Mucosa of gallbladder (tissue), 1 donor: ENCODE measurements at places on chromosomes 5 and 9. TPM values are rescaled to one million over a fixed set of nuclear protein-coding genes. Genes with fewer than 3 reads are reported as not detected.

DNA sequence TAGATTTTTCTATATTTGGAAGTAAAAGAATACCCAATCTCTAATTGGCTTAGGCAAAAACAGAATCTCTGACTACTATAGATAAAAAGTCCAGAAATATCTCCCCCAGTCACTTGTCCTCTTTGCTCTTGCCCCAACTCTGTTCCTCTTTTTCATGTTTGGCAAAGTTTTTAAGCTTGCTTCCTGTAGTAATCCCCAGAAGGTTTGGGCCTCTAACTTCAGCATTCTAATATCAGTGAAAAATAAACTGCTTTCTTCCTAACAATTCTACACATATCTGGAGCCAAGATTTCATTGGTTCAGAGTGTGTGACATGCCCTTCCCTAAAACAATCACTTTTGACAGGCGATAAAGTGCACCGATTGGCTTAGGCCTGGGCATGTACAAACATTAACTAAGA is 1680.3 kb downstream of the MAT2B start:
- DNase-seq: no peak

GRCh38 chr5:129696636-129697035 is 51.3 kb upstream of the MINAR2 start:
- DNase-seq: no peak

DNA sequence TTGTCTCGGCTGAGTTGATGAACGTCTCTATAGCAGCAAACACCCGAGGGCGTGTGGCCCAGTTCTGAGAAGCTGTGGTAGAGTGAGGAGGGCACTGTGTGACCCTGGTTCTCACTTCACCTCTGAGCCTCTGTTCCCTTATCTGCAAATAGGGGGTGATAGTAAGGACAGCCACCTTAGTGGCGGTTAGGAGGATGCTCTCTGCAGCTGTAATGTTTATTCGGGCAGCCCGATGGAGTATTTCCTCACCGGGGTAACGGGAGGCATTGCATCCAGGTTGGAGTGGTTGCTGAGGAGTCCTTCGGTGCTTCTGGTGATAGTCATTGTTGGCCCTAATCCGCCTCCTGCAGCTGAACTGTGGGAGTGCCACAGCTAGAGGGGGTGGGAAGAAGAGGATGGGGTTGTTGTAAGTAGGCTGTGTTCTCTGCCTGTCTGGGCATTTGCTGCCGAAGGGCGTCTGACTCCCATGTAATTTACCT is 13.9 kb downstream of the PRRC2B start:
- no peak for DNase-seq

DNA sequence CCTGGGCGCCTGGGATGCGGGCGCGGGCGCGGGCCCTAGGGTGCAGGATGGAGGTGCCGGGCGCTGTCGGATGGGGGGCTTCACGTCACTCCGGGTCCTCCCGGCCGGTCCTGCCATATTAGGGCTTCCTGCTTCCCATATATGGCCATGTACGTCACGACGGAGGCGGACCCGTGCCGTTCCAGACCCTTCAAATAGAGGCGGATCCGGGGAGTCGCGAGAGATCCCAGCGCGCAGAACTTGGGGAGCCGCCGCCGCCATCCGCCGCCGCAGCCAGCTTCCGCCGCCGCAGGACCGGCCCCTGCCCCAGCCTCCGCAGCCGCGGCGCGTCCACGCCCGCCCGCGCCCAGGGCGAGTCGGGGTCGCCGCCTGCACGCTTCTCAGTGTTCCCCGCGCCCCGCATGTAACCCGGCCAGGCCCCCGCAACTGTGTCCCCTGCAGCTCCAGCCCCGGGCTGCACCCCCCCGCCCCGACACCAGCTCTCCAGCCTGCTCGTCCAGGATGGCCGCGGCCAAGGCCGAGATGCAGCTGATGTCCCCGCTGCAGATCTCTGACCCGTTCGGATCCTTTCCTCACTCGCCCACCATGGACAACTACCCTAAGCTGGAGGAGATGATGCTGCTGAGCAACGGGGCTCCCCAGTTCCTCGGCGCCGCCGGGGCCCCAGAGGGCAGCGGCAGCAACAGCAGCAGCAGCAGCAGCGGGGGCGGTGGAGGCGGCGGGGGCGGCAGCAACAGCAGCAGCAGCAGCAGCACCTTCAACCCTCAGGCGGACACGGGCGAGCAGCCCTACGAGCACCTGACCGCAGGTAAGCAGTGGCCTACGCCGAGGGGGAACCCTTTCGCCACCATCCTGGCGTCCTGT is at the start of gene EGR1:
Gene EGR1, plus strand, starts transcription at position 219 of the 864 bp plus-strand sequence. Its CDS starts 283 bp downstream, at position 502.
- DNase-seq: peak; percentile 97

DNA sequence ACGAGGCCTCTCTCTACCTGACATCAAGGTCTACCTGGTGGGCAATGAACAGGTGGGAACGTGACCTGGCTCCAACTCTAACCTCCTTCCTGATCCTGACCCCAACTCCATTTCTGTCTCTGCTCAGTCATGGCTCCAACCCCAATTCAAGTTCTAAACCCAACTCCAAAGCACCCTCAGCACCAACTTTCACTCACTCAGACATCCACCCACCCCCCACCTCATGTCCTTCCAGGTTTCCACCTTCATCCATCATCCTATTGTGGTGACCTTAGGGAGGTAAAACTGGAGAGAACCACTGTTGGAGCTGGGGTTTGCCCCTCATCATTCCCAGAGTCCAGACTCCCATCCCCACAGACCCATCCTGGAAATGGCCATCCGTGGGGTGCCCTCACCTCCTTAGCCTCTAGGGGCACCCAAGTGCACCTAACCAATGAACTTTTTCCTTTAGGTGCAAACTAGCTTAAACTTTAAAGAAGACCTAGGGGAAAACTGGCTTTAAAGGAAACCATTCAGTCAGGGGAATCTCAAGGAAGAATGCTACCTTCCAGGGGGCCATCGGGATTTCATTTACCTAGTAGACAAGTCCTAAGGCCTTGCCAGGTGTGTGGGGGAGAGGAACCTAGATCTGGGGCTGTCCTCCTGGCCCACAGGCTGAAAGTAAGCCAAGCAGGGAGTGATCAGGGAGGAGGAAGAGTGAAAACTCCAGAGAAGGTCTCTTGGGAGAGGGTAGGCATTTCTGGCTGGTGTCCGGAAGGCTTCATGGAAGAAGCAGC is 11.3 kb downstream of the RGS14 start:
- DNase-seq: no peak

DNA sequence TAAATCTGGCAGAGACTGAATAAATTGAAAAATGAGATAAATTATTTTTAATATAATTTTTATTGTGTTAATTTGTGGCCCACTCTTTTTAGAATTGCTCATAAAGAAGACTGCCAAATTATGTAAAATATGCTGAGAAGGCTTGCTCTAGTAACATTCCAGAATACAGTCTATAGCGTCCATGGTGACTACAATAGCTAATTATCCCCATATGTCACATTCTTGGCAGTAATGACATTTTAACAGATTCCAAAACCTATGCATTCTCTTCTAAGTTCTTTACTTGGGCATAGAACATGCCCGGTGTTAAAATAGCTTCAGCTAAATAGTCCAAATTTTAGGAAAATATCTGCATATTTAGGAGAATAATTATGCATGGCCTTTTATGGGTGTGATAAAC is 697.0 kb upstream of the SEMA6A start:
- DNase-seq: no peak

DNA sequence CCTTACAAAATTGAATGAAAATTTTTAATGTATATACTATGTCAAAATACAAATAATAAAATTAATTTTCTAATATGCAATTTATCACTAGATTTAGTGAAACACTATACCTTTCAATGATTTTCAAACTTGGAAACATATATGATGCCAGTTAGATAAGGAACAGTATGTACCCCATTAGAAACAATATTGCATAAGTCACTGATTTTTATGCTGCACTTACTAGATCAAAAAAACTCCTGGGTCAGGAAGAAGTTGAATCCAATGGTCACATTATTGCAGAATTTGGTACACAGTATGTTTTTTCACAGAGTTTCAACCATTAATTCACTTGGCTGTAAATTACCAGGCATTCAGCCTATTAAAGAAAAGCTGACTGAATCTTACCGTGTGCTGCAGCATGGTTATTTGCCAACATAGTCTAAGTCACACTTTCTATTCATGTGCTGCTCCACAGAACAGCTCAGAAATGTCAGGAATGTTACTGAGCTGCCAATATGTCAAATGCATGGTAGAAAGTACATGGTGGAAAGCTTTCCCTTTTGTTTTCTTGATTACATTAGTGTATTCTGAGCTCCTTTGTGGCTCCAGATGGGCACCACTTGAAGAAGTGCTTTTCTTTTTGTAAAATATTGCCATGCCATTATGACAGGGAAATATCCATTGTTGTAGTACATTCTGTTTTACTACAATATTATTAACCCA is 9.9 kb upstream of the PRR16 start:
- no peak for DNase-seq

DNA sequence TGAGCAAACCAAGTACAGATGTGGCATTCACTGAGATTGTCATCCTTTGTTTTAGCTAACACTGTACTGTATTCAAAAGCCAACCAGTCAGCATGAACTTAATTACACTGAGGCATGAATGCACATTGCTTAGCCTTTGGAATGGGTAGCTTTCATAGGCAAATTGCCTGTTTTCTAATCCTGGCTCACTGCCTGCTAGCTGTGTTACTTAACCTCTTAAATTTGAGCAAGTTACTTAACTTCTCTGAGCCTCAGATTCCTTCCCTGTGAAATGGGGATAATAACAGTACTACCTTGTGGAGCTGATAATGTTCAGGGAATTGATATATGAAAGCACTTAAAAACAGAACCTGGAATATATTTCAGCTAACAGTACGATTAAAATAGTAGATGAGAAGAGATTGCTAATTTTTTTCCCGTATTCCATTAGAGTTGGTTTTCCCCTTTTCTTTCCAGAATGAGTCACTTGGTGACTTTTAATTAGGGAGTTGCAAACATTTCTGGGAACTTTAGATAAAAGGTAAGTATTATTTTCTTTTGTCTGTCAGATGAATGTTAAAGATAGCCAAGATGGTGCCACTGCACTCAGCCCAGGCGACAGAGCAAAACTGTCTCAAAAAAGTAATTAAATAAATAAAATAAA is 43.9 kb downstream of the ARRDC3 start:
- DNase-seq: no peak

GRCh38 chr9:131618071-131618479 is 72.8 kb downstream of the PRRT1B start:
- DNase-seq: peak; percentile 60

DNA sequence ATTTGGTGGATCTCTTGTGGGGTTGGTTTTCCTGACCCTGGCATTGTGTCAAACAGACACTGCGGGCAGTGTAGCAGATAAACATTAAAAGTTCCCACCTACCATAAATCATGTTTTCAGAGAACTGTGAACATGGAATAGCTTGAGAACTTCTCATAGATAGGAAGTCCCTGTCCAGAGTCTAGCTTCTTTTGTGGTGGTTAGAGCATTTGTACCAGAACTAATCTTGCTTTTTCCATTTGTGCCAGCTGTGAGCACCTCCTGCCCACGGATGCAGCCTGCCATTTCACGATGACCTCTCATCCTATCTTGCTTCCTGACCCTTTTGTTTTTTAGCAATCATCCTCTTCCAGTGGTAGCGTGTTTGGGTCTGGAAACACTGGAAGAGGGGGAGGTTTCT is 61.4 kb downstream of the FAM78A start:
- no peak for DNase-seq

DNA sequence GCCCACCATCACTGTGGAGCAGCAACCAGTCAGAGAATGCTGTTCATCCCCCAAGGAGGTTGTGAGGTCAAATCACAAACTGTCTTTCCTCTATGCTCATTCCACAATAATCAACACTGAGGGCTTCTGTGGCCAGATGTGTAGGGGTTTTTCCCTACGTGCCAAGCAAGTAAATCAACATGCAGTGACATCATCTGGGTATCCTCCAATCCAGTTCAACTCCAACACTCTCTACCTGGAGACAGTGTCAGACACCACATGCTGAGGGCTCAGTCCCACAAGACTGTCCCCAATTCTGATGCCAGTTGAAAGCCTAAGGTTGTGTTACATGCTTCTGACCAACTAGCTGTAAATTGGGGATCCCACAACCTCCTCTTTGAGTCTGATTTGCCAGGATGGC is 57.3 kb upstream of the DMRT1 start:
- no peak for DNase-seq

- DNase-seq: no peak
These were observed 116.9 kb upstream of the SPOCK1 start for GRCh38 chr5:137616046-137616445.

DNA sequence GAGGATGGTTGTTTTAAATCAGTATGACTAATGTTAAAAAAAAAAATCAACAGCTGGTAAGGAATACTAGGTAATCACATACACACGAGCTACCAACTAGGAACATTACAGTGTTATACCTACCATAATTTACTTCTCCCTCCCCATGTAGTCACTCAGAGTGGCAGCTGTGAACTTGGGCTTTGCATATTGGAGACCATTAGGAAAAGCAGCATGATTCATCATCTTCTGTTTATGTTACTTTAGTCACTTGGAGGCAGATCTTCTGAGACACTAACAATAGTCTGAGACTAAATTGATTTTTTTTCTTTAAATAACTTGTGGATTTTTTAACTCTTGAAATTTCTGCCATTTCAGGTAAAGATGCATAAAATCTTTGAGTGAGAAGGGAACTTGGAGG is 141.5 kb upstream of the NR4A3 start:
- DNase-seq: no peak

GRCh38 chr9:95499046-95499676 is 17.6 kb downstream of the PTCH1 start:
- DNase-seq: no peak

GRCh38 chr9:123883634-123884033 is 46.3 kb downstream of the DENND1A start:
- DNase-seq: no peak

GRCh38 chr9:89357331-89358197 is 39.3 kb downstream of the SECISBP2 start:
- DNase-seq: peak; percentile 18

DNA sequence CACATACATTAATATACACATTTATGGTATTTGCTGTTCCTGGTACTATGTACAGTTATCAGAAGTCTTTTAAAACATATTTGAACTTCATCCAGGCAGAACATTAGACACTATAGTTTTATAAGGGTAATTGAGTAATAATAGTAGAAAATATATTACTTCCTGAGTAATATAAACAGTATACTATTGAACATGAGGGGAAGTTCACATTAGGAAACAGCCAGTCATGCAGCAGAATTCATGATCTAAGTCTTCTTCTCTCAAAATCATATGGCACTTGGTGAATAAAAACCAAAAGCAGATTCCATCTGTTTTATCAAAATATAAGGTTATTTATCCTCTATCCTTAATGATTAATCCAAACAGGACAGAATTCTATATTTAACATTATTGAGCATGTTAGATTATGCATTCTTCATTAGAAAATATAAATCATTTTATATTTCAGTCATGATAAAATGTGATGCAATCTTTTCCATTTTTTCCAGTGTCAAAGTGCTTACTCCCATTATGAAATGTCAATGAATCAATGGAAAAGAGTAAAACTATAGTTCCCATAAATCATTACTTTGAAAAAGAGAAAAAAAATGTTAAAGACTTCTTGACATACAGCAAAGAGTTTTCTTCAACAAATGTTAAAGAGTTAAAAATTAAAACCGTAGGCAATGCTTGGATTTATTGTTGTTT is 584.3 kb upstream of the TUSC1 start:
- DNase-seq: no peak

GRCh38 chr5:23977997-23978396 is 470.6 kb downstream of the PRDM9 start:
- no peak for DNase-seq

PCDHB8 gene
- total RNA-seq: 1.8 TPM

FABP6 gene
- not detected for total RNA-seq

CCDC192 gene
- total RNA-seq: not detected

SNCB gene
- 0.14 TPM for total RNA-seq

PCDHB10 gene
- 2.5 TPM for total RNA-seq

PCDHB6 gene
- total RNA-seq: 0.60 TPM

GRXCR2 gene
- not detected for total RNA-seq

COL15A1 gene
- 46.2 TPM for total RNA-seq

IRX4 gene
- not detected for total RNA-seq

HTR1A gene
- total RNA-seq: not detected

WNT8A gene
- total RNA-seq: not detected

ZNF608 gene
- total RNA-seq: 37.1 TPM
